ENCODE measurements at places on chromosomes 5 and 9. TPM values are rescaled to one million over a fixed set of nuclear protein-coding genes. Genes with fewer than 3 reads are reported as not detected.

FOXD1 gene
- not detected for total RNA-seq

NOP16 gene
- total RNA-seq, result 18.7 TPM

FOXD4 gene
- not detected for total RNA-seq

- no peak for DNase-seq
Observed at GRCh38 chr5:97078958-97079743, 63.3 kb downstream of the LIX1 start.

DNA sequence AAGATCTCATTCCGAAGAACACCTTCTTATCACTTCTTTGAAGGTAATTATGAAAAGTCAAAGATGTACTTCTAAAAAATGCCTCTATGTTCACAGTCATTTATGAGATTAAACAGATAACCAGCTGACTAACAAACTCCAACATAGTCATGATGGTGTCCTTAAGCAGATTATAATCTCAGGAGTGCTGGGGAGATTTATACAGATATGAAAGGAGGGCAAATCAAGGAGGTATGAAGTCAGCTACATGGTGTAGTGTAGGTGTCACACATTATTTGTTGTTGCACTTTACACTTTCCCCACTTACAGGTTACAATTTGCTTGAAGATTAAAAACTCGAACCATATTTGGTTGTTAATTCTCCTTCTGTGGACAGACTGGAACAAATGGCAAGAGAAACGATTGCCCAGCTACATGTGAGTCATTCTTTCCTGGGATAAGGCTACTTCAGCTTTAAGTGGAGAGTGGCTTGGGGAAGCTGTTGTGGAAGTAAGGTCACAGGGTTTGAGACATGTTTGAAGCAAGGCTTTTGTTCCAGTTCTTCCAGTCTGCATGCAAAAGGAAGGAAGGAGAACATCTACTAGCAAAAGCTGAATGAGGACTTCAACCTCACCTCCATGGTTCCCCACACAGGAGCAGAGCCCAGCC lies 320.1 kb downstream of the ADGRV1 start:
- DNase-seq, result no peak

DNA sequence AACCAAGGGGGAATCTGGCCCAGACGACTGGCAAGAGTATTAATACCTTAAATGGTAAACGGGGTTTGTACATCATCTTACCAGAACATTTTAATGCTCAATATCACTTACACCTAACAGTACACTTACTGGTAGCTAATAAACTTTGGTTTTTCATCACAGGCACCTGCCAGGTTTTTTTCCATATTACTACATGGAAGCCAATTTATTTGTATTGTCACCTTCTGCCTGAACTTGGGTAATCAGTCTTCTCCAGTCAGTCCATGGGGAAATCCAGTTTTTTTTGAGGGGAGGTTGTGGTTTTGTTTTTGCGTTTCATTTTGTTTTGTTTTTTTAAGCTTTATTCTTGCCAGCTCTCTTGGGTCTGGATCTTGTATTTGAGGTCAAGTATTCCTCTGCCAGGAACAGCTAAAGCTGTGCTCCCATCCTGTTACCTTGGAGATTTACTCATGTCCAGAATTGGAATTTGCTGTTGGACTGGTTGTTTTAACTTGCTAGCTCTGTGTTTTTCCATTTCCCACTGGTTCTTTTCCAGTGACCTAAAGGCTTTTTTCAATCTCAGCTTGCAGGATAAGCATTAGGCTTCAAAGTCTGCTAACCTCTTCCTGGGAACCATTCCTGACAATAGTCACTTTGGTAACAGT lies 11.1 kb upstream of the NADK2 start:
- DNase-seq, result no peak

GRCh38 chr9:96148634-96149532 lies 153.1 kb downstream of the HSD17B3 start:
- DNase-seq, result no peak

GRCh38 chr5:158450751-158451171 lies 591.8 kb upstream of the CLINT1 start:
- no peak for DNase-seq

DNA sequence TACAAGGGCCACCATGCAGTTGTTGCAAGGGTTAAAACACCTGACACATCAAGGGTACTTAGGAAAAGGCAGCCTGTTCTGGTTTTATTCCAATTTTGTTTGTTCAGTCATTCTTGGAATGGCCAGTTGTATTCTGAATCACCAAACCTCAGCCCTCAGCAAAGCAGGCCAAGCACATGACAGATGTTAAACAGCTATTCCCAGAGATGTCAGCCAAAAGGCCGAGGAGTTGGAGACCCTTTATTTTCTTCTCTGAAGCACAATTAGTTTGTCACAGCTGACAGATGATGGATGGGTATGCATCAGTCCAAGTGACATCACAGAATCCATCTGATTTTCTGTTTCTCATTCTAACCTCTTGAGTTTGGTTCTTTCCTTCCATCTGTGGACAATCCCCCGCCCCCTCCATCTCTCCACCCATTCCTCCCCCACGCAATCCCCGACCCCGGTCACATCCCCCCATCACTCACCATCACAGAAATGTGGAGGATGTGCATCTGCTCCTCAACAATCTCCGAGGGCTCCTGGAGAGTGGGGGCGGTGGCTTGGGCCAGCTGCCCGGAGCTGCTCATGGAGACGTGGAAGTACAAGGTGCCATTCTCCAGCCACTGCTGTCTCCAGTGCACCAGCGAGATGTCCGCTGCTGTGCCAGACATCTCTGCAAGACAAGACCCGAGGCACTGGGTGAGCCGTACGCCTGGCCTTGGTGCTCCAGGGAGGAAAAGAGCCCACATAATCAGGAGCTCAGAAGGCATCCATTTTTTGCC lies 123.8 kb downstream of the ASTN2 start:
- no peak for DNase-seq

GRCh38 chr5:81242906-81243436 lies 9.8 kb downstream of the CKMT2 start:
- no peak for DNase-seq

GRCh38 chr5:161471211-161471950 lies 75.1 kb downstream of the GABRB2 start:
- DNase-seq, result no peak

- no peak for DNase-seq
Observed at GRCh38 chr5:69043655-69043996, 50.2 kb upstream of the SLC30A5 start.

- DNase-seq, result no peak
Observed at GRCh38 chr9:1995084-1995483, 20.1 kb upstream of the SMARCA2 start.

GRCh38 chr5:149839761-149840160 lies 104.8 kb downstream of the PDE6A start:
- no peak for DNase-seq

- DNase-seq, result no peak
Observed at GRCh38 chr5:10627160-10627701, 63.4 kb downstream of the ANKRD33B start.

DNA sequence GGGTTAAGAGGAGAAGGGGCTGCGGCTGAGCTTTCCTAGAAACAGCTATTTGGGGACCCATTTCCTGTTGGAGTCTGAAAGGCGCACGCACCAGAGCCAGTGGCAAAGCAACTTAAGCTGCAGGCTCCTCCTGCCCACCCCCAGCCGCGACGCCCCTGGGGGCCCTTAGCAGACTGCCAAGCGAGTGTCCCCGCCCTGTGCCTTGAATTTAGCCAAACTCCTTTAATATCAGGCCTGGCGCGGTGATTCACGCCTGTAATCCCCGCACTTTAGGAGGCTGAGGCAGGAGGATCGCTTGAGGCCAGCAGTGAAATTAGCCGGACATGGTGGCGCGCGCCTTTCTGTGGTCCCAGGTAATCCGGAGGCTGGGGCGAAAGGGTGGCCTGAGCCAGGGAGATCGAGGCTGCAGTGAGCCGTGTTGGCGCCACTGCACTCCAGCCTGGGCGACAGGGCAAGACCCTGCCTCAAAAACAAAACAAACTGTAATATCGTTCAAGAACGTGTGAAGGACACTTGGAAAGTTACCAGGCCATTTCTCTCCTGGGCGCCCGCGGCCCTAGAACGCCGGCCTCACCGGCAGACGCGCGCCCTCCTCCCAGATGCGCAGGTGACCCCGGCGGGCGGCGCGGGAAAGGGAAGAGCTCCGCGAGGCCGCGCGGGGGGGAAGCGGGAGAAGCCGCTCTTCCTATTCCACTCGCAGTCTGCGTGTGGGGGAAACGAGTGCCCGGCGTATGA lies 1.0 kb upstream of the F2R start:
- DNase-seq, result peak; percentile 54

DNA sequence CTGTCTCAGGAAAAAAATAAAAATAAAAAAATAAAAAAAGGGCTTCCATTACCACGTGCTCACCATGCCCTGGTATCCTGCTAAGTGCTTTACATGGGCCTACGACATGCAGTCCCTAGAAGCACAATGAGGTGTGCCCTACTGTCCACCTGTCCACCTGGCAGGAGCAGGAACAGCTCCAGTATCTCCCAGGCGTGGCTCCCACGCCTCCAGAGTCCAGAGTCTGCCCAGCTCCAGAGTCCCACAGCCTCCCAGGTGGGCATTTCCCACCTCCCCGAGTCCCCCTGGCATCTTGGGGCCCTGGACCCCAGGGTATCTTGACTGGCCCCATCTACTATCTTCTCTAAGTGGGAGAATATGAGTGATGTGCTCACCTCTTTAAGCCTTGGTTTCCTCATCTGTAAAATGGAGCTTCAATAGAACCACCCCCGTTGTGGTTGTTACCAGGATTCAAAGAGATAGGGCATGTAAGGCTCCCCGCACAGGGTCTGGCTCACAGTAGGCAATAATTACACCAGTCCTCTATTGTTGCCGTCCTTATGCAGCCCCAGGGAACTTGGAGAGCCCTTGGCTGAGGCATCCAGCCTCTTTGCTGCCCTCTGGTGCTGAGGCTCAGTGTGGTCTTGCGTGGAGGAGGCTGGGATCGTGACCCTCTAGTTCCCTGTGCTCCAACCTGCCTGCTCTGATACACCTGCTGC lies 8.9 kb downstream of the CXCL14 start:
- no peak for DNase-seq

Measured in Right ventricle myocardium superior (tissue), 1 donor.